ENCODE measurements at places on chromosomes 7 and 10.
A peak's percentile ranks its signal among the peaks of the same experiment; 100 is the strongest.

GRCh38 chr7:33446551-33446950, 317.2 kb downstream of the BBS9 start:
- DNase-seq, result no peak

GRCh38 chr7:135940077-135941075, 36.8 kb downstream of the MTPN start:
- DNase-seq, result no peak

DNA sequence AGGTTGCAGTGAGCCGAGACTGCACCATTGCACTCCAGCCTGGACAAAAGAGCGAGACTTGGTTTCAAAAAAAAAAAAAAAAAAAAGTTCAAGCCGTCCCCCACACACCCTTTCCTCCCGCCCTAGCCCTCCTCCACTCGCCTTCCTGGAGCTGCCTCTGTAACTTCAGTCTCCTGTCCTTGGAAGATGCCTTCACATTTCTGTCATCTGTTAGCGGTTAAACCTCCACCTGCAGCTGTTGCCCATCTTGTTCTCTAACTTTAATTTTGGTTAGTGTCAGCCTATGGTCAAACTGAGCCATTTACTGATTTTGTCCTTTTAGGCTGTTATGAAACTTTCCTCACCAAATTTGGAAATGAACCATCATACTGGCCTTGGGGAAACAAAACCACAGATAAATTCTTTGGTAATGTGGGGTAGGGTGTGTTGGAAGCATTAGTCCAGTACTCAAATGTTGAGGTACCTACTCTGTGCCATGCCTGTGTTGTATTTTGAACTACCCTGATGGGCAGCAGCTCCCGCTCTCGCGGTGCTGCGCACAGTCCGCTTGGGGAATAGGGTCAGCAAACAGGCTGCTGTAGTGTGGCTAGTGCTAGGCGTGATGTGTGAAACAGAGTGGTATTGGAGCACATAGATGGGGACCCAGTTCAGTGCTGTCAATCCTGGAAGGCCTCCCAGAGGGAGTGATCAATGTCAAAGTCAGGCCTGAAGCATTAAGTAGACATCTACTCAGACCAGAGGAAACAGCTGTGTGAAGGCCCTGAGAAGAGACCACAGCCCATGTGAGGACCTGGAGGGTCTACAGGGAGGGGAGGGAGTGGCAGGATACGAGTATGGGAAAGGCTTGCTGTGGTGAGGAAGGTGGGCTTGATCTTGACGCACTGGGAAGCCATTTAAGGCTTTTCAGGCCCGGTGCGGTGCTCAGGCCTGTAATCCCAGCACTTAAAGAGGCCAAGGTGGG, 26.9 kb downstream of the SFXN4 start:
- no peak for DNase-seq

- no peak for DNase-seq
These were observed 33.3 kb upstream of the OTUD1 start for GRCh38 chr10:23405540-23405939.

- DNase-seq, result no peak
These were observed 19.2 kb upstream of the MET start for GRCh38 chr7:116652793-116653192.

DNA sequence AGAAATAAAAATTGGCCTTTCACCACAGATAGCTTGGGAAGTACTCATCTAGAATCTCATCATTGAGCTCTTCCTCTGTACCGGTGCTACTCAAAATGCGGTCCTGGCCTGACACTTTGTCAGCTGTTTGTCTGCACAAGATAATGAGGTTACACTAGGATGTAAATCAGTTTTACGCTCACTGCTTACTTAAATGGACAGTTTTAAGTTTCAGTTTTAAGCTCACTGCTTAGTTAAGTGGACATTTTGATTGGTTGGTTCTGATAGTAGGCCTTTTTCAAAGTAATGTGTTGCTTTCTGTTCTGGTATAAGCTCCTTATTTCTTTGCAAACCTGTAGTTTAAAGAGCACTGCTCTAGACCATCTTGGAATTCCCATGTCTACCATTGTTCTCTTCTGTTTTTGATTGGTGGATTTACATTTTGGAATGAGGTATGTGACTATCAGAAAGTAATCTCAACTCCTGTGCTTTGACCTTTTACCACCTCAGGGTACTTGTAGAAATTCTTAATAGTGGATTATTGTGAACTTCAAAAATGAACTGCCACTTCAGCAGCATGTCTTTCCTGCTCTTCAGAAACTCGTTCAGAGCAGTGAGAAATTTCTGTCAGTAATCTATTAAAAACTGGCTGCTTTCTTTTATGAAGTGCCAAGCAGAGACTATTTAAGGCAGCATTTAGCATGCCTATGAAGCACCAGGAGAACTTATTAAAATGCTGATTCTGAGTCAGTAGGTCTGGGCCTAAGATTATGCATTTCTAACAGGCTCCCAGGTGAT, 55.0 kb downstream of the C1GALT1 start:
- DNase-seq, result no peak

DNA sequence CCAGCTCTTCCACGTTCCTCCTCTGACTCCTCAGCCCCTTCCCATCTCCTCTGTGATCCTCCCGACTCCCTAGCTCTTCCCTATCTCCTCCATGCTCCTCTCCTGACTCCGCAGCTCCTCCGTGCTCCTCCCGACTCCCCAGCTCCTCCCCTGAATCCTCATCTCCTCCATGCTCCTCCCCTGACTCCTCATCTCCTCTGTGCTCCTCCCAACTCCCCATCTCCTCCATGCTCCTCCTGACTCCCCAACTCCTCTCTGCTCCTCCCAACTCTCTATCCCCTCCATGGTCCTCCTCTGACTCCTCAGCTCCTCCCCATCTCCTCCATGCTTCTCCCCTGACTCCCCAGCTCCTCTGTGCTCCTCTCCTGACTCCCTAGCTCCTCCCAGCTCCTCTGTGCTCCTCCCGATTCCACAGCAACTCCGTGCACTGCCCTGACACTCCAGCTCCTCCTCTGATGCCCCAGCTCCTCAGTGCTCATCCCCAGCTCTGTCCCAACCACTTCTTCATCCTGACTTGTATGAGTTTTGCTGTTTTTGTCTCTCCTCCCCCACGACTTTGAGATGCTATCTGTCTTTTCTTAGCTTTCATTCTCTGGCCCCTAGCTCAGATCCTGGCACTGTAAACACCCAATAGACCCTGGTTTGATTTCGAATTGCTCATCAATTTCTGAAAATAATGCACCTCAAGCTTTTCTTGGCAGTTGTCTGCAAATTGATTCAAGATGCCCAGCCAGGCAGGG, 38.3 kb downstream of the OAT start:
- no peak for DNase-seq

- no peak for DNase-seq
These were observed 253.8 kb upstream of the INHBA start for GRCh38 chr7:41956705-41957104.

GRCh38 chr10:71274901-71275796, 43.9 kb upstream of the SLC29A3 start:
- DNase-seq, result no peak

DNA sequence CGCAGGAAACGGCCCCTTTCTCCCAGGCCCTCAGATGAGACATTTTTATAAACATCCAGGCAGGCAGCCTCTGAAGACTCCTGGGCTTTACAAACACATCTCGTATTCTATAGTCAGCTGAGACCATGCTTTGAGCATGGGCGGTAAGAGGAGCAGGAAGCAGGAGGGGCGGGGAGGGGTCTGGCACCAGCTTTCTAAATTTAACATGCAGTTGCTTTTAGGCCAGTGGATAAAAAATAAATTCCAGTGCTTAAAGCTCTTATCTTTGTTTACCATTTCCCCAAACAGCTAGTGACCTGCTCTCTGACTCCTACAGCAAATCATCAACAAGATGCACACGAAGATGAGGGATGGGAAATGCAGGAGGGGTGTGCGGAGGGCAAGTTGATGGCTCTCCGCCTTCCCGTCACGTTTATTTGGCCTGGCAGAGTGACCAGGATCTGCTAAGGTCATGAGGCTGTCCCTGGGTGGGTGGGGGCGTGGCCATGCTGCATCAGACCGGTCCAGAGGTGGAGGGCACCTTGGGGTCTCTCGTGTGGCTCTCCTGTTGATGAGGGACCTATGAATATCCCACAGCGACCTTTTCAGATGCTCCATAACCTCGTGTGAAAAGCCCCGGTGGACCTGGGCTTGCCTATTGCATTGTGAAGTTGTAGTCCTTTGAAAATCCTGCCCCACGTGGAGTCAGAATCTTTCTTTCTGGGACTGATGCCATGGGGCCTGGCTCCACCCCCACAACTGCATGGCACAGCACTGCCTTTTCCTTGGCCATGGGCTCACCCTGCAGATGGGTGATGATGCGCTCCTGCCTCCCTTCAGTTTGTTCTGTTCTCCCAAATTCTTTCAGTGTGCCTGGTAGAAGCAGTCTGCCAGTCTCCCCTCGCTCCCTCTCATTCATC, 67.5 kb downstream of the PARP12 start:
- DNase-seq, result no peak

DNA sequence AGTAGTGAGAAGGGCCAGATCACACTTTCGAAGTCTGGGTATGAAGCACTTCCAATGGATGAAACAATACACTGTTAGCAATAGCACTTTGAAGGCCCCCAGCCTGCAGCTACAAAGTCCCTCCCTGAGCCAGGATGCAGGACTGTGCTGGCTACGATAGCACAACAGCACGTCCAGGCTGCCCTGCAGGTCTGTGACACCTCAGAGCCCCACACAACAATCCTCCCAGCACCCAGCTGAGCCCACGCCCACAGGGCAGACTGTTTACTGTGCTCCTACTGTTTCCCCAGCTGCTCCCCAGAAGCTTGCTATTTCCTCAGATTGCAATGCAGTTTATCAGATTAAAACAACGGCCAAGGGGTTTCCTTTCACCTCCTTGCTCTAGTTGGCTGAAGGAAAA, 71.4 kb downstream of the HTR5A start:
- no peak for DNase-seq

- peak; percentile 91 for DNase-seq
These were observed 984 bp downstream of the SMURF1 start for GRCh38 chr7:99142727-99143520.

GRCh38 chr10:92662848-92663247, 26.9 kb upstream of the HHEX start:
- DNase-seq, result no peak

- DNase-seq, result no peak
These were observed 160.2 kb upstream of the UNC5B start for GRCh38 chr10:71052076-71052660.

- DNase-seq, result peak; percentile 5
These were observed 86.2 kb upstream of the DYNC1I1 start for GRCh38 chr7:95686109-95686508.

- DNase-seq, result peak; percentile 17
These were observed 8.4 kb upstream of the RBM28 start for GRCh38 chr7:128352153-128352537.

DNA sequence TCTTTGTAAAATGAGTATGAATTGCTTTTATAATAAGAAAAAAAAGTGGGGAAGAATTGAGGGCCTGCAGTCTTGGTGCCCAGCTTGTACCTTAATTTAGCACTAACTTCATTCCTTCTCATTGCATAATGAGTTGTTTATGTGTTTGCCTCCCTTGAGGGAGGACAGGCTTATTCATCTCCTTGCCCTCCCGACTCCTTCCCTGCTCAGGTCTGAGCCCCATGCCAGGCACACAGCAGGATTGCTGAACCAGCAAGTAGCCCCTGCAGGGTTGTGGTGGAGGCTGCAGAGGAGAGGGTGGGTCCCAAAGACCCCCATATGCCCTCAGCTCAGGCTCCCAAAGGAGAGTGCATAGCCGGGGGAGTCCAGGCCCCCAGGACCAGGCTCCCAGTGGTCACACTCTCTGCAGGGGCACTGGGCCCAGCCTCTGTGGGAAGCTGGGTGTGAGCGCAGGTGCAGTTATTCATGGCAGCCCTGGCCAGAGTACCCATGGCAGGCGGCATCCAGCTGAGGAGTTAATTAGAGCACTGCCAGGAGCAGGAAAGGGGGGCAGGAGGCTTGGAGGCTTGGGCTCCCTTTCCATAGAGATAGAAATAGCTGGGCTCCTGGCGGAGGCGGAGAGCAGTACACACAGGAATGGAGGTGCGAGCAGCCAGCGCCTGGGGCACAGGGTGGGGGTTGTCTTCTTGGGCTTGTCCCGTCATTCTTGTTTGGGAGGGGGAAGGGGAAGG, 28.2 kb upstream of the GOLGA7B start:
- no peak for DNase-seq

GRCh38 chr7:73932364-73932763, 71.4 kb downstream of the TMEM270 start:
- no peak for DNase-seq

DNA sequence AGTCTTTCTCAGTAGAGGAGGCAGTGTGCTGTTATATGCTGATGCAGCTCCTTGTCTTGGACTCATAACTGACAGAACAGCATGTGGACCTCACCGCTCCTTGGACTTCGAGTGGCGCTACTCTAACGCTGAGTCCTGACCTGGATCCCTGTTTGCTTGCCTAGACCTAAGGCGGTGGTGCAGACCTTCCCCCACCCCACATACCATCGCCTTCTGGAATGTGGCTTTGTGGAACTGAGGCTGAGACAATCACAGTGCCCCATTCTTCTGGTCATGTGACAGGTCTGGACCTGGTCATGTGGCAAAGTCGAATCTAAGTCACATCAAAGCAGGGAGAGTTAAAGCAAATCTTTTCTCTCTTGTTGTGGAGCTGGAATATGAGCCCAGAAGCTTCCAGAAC, 190.7 kb upstream of the MKI67 start:
- DNase-seq, result no peak

GRCh38 chr10:48576501-48576900, 28.4 kb downstream of the ARHGAP22 start:
- DNase-seq, result no peak

DNA sequence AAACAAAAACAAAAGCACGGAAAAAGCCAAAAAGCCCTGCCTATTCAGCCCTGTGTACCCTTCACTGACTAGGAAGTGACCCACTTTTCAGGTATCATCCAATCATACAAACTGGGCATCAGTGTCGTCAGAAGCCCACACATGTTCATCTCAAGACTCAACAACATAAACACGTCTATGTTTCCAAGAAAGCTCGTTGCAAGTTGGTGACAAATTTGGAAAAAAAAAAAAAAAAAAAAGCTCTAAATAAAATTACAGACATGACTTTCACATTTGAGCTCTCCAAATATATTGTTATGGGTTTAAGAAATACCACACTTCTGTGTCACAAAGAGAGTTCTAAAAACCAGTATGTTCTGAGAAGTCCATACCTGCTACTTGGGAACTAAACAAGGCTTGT, 204.7 kb upstream of the KLF14 start:
- no peak for DNase-seq

DNA sequence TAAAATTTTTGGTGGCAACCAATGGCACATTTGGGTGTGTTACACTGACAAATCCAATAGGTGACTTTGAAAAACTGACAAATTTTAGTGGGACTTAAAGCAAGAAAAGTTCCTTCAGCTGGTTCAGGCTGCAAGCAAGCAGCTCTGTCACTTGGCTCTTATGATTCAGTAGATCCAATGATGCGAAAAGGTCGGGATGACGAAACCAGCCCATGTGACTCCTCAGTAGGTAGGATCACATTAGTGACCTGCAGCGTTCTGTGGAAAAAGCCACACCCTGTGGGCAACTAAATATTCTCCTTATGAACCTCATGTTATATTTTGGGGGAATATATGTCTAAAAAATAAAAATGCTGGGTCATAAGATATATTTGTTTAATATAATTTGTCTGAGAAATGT, 13.3 kb upstream of the TSGA13 start:
- no peak for DNase-seq
